ENCODE measurements at places on chromosomes 16 and 17.

GRCh38 chr16:23148513-23149266, 562 bp downstream of the USP31 start:
- peak; percentile 57 for DNase-seq

GRCh38 chr17:81491761-81492160, 20.8 kb downstream of the ACTG1 start:
- no peak for DNase-seq

DNA sequence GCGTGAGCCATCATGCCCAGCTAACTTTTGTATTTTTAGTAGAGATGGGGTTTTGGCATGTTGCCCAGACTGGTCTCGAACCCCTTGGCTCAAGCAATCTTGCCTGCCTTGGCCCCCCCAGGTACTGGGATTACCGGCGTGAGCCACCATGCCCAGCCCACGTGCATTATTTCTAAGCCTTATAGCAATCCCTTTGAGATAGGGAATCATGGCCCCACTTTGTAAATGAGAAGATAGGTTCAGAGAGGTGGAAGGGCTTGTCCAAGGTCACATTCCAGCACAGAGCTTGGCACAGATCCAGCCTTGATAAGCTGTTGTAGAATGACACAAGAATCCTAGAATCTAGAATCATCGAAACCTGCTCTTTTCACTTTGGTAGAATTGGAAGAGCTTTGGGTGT, 4.2 kb upstream of the PYCARD start:
- no peak for DNase-seq

DNA sequence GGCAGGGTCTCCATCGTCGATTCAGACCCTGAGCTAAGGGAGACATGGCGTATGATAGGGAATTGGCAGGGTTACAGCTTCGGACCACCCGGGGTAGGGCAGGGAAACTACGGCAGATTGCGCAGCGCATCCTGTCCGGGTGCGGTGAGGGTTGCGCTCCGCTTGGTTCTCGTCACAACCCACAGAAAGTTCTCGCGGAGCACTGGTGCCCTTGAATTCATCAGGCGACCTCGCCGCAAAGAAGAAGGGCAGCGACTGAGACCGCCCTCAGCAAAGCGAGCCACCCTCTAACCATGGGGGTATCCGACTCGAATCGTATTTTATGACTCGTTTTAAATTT, 1.2 kb downstream of the HS3ST3B1 start:
- peak; percentile 75 for DNase-seq

DNA sequence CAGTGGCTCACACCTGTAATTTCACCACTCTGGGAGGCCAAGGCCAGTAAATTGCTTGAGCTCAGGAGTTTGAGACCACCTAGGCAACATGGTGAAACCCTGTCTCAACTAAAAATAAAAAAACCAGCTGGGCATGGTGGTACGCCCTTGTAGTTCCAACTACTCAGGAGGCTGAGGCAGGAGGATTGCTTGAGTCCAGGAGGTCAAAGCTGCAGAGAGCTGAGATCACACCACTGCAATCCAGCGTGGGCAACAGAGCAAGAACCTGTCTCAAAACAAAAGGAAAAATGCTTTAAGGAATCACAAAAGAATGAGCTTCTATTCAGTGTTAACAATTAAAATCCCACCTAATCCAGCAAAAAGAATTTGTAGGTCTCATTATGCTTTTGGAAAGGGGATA, 5.9 kb downstream of the PRR11 start:
- DNase-seq = no peak

GRCh38 chr16:83100679-83101078, 473.9 kb downstream of the CDH13 start:
- DNase-seq = no peak

- DNase-seq = peak; percentile 46
These were observed 88.8 kb downstream of the HS3ST3B1 start for GRCh38 chr17:14389681-14390080.

GRCh38 chr17:72370819-72371218, 250.0 kb downstream of the SOX9 start:
- peak; percentile 54 for DNase-seq

GRCh38 chr17:17798573-17799255, 38.1 kb downstream of the SREBF1 start:
- DNase-seq = no peak

- peak; percentile 99 for DNase-seq
These were observed 17.8 kb upstream of the TMEM219 start for GRCh38 chr16:29943846-29944799.
